NAMALWA (cell line): ENCODE measurements at places on chromosomes 4 and X.
A peak's percentile ranks its signal among the peaks of the same experiment; 100 is the strongest.

DNA sequence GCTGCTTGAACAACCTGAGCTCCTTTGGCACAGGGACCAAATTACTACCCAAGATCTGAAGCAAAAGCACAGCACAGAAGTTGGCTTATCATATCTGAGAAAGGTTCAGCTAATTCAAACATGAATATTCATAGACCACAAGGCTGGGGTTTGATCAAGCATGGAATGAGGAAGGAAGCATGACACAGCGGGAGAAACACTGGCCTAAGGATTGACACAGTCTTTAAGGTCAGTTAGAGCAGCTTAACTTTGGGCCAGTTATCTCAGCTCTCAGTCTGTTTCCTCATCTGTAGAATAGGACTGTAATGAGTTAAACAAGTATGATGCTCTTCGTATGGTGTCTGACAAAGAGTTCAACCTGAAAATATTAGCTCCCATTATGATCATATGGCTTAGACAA lies 88.5 kb upstream of the CBR4 start:
- peak; percentile 26 for DNase-seq

DNA sequence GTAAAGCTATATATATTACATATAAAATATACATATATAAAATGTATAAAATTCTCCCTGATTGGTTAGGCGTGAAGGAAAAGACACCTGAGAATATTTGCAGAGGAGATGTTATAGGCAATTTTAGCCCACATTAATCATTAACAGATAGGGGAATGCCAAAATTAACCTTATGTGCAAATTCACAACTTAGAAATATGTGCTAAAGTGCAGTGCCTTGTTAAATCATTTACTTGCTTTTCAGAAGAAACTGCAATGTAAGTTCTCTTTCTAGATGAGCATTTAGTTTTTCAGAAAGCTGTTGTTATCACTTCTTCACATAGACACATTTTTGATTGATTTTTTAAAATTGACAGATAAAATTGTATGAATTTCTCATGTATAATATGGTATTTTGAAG lies 5.6 kb downstream of the TASL start:
- no peak for DNase-seq

GRCh38 chrX:8971116-8971515 lies 62.8 kb downstream of the FAM9B start:
- DNase-seq, result peak; percentile 62

GRCh38 chr4:20260821-20261220 lies 9.1 kb downstream of the SLIT2 start:
- peak; percentile 6 for DNase-seq

DNA sequence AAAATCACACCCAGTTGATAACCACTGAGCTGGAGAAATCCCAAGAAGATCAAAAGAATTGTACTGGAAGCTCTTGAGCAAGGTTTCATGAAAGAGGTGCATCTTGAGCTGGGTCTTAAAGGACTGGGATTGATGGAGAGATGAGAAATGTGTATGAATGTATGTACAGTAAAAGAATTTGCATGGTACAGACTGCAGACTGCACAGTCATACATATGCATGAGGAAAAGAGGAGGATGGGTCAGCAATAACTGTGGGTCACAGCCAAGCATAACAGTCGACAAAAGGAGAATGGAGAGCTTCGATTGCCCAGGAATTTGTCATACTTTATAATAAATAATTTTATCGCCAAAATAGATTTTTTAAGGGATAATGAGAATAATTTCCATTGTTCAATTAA lies 4.8 kb upstream of the RELL1 start:
- DNase-seq, result no peak

GRCh38 chr4:118155516-118155915 lies 121.2 kb downstream of the NDST3 start:
- DNase-seq, result no peak

DNA sequence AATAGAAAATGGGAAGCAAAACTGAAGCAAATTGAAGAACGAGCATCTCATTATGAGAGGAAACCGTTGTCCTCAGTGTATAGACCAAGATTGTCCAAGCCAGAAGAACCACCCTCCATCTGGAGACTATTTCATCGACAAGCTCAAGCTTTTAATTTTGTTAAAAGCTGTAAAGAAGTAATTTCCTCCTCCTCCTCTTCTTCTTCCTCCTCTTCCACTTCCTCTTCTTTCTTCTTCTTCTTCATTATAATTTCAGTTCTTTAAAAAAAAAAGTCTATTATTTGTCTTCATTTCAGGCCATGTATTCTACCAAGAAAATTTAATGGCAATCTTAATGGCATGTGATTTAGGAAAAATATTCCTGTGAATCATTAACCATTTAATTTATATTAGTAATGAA lies 7.6 kb downstream of the PRIMPOL start:
- DNase-seq, result no peak

GRCh38 chr4:13642170-13642950 lies 14.8 kb upstream of the BOD1L1 start:
- no peak for DNase-seq

- no peak for DNase-seq
These were observed 47.6 kb downstream of the SPIN3 start for GRCh38 chrX:56947699-56948098.

- no peak for DNase-seq
These were observed 11.4 kb upstream of the PUDP start for GRCh38 chrX:7159149-7159861.
